ENCODE measurements at places on chromosomes 4 and X.

- DNase-seq, result no peak
Measured at GRCh38 chr4:107970063-107970798, 19.5 kb upstream of the HADH start.

- no peak for DNase-seq
Measured at GRCh38 chrX:1481636-1482529, 29.2 kb upstream of the ASMTL start.

DNA sequence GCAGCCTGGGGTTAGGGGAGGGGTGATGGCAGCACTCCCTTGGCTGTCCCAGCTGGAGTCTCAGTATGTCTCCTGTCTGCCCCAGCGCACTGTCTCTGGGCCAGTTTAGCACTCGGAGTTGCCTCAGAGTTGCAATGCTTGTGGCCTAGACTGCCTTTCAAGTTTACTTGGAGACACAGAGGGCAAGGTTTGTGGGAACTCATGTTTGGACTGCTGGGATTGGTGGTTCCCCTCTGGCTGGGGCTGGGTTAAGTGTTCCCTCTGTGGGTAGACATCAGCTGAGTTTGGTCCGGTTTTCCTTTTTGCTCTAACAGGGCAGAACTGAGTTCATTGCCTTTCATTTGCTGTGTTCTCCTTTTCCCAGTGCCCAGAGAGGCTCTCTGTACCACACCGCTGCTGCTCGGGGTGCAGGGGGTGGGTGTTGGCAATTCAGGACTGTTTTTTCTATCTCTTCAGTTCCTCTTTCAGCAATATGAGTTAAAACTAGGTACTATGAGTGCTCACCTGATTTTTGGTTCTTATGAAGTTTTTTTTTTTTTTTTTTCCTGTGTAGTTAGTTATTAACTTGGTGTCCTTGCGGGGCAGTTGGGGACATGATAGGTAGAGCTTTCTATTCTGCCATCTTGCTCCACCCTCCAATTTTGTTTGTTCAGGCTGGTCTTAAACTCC, 17.2 kb downstream of the RAB33B start:
- no peak for DNase-seq

DNA sequence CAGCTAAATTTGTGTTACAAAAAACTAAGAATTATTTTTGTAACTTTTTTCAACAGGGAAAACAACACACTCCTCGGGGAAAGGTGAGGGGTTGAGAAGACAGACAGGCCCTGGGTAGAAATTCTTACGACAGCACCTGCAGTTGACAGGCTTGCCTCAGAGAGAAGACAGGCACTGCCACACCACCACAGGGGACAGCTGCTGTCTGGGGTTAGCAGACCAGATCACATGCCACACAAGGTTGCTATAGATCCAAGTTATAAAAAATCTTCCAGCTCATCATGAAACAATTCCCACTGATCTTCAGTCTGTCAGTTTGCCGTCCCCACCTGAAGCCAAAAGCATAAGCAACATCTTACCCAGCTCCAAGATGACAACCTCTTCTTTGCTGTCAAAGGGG, 143.2 kb upstream of the ZCCHC13 start:
- no peak for DNase-seq

- no peak for DNase-seq
Measured at GRCh38 chr4:174222266-174222872, 61.1 kb downstream of the FBXO8 start.

DNA sequence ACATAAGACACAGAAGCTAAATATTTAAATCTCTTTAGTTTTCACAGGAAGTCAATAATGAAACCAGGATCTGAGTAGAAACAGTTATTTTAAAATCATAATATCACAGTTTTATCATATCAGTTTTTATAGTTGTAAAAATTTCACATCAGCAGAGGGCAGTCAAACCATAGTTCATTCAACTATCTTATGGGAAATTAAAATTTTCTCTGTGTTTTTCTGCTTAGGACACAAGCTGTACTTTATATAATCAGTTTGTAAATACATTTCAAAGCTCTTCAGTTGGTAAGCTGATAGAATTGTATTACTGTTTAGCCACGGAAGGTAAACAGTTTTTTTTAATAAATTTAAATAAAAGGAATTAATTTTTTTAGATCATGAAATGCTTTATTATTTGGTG, 204.8 kb upstream of the NUDT6 start:
- no peak for DNase-seq

DNA sequence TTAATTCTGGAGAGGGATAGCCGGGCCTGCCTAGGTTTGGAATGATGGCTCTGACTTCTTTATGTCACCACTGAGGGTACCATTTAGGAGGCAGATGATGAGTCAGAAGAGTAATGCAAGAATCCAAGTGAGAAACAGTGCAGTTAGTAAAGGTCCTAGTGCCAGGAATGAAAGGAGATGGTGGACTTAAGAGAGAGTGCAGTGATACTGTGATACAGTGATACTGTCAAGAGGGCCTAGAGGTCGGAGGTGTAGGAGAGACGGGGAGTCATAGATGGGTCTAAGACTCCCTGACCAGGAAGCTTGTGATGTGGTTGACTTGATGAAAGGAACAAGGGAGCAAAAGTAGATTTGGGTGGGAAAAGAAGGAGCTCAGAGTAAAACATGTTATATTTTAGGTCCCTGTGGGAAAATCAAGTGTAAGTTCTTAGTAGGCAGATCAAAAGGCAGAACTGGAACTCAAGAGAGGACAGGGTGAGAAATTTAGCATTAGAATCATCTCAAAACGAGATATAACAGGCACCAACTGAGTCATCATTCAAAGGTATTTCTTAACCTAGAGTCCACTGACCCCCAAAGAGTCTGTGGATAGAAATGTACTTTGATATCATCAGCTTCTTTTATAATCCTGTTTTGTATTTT, 85.0 kb downstream of the NFKB1 start:
- DNase-seq, result no peak

DNA sequence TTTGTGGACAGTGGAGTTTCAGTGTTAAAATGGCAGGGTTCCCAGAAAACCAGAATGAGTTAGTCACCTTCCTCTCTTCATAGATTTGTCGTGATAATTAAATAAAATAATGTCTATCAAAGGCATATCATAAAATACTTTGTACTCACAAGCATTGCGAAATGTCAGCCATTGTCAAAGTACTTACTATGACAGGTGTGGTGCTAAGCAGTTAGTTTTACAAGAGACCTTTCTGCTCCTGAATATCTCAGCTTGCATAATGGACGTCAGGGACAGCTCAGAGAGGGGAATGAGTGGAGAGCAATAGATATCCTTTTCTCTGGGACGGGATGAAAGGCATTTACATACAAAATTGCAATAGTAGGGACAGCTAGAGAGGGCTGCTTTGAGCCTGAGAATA, 560.9 kb downstream of the KCNIP4 start:
- DNase-seq, result no peak

GRCh38 chrX:134715930-134716619, 57.8 kb upstream of the PLAC1 start:
- DNase-seq, result no peak

- DNase-seq, result no peak
Measured at GRCh38 chr4:80322716-80323115, 12.8 kb upstream of the CFAP299 start.

DNA sequence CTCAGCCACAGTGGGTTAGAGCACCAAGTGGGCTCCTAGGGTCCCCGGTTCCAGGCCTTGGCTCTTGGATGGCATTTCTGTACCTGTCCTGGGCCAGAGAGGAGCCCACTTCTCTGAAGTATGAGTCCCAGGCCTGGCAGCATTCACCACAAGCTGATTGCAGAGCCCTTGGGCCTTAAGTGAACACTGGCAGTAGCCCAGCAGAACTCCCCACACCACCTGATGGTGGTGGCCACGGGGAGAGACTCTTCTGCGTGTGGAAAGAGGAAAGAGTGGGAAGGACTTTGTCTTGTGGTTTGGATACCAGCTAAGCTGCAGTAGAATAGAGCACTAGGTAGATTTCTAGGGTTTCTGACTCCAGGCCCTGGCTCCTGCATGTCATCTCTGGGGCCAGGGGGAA, 104.8 kb downstream of the DLG3 start:
- no peak for DNase-seq

- DNase-seq, result peak; percentile 3
Measured at GRCh38 chr4:3353752-3354454, 61.1 kb downstream of the RGS12 start.

GRCh38 chrX:130719413-130719812, 183.6 kb downstream of the ENOX2 start:
- DNase-seq, result no peak

GRCh38 chr4:20065952-20066351, 185.8 kb upstream of the SLIT2 start:
- DNase-seq, result no peak

DNA sequence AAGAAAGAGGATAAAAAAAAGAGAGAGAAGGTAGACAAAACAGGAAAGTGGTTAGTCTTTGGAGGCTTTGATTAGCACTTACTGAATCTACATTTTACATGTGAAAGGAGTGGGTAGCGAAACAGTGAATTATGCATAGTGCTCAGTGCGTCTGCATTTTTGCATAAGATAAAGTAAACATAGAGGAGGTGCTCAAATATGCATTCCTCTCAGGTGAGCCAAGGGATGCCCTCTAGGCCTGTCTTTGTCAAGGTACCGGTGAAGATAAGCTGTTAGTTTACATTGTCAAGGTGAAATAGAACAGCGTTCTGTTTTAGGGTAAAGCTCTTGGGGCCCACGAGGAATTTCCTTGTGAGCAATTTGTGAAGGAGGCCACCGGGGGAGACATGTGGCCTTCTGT, 260.6 kb downstream of the TRIML1 start:
- DNase-seq, result no peak

DNA sequence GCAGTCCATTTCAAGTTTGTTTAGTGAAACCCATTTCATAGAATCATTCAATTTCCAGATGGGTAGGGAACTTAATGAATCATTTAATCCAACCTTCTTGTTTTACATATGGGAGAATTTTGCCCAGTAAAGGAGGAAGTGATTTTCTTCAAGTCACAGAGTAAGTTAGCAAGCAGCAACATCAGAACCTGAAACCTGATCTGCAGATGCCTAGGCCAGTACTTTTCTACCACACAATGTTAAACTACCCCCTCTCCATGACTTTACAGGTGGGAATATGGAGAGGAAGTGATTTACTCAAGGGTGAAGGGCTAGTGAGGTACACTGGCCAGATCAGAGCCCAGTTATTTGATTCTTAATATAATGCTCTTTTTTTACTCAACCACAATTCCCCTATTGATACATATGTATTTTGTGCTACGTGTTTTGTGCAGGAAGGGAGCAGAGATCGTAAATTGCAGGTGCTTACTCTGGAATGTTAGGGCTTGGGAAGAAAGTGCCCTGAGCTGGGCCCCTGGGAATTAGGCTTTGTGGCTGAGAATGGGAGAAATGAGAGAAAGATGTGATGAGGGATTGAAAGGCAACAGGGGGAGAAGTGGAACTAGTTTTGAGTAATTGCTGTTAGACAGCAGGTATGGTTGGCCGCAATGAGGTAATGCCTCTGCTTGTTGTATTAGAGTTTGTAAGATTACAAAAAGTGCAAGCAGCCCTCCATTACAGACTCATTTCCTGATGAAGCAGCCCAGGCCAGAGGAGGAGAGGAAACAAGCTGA, 6.8 kb downstream of the LHFPL1 start:
- DNase-seq, result no peak

DNA sequence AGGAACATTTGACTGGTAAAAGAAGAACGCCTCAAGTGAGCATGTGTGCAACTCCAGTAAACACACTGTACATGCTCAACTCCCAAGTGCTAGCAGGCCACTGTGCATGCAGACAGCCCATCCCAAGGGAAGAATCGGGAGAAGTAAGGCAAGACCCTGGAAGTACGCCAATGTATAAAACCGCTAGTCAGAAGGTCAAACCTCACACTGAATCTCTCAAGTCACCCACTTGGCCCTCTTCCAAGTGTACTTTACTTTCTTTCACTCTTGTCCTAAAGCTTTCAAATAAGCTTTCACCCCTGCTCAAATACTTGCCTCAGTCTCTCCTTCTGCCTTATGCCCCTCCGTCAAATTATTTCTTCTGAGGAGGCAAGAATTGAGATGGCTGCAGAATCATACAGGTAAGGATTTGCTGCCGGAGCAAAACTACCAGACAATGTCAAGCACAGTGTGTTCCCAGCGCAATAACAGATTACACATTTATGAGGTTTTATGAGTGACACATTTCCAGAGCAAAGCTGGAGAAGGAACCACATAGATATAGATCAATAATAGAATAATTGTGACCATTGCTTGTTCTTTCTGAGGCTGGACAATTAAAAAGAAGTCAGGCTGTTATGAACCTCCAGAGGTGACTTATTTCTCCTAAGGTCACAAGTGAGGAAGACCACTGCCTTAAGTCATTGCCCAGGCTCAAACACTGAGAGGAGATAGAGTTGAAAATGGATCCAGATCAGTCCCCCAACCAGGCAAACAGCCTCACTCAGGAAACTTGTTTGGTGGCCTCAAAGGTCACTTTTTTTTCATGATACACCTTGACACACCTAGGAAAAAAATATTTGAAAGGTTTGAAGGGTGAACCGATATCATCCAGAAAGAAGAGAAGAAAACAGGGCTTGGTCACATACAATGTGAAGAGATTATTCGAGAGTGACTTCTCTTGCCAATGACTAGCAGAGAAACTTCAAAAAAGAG, 26.3 kb downstream of the CXCL1 start:
- no peak for DNase-seq

- no peak for DNase-seq
Measured at GRCh38 chr4:11698846-11699590, 270.3 kb upstream of the HS3ST1 start.

GRCh38 chr4:65195666-65196065, 474.6 kb downstream of the EPHA5 start:
- DNase-seq, result no peak

- DNase-seq, result no peak
Measured at GRCh38 chrX:13864264-13864663, 47.4 kb upstream of the GPM6B start.

DNA sequence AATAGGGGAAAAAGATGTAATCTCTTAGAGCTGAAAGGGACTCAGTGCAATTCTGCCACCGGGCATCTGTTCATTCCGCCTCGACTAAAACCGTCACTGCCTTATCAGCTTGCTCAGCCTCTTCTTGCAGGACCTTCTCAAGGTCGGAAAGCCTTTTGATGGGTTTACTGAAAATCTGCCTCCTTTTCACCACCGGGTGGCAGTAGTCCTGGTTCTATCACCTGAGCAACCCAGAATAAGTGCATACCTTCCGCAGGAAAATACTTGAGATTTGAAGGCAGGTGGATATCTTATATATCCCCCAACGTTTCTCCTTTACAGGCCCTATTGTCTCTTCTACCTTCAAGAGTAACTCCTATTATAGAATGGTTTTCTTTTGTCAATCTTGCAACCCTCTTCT, 103.4 kb upstream of the PAK3 start:
- DNase-seq, result peak; percentile 21

All from NCI-H774 (cell line).